Pancreas (tissue), 10 donors: ENCODE measurements at places on chromosomes 5 and 9. TPM values are rescaled to one million over a fixed set of nuclear protein-coding genes. Genes with fewer than 3 reads are reported as not detected.

GRCh38 chr5:160629003-160629402 lies 207.3 kb downstream of the PTTG1 start:
- no peak for DNase-seq

DNA sequence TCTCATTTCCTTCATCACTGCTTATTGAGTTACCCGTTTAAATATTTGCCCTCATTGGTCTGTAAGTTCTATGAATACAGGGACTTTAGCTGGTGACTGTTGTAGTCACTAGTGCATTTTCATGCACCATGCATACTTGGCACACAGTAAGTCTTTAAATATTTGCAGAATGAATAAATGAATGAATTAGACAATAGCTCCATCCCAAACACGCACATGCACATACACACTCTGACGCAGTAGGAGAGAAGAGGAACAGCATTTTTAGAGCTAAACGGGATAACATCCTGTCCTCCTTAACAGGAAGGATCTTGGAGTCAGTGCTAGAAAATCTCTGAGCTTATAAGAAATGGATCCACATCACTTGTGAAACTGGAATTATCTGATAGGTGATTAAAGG lies 447.7 kb downstream of the KIF4B start:
- DNase-seq: no peak

GRCh38 chr9:135948968-135949367 lies 12.2 kb downstream of the UBAC1 start:
- DNase-seq: no peak

DNA sequence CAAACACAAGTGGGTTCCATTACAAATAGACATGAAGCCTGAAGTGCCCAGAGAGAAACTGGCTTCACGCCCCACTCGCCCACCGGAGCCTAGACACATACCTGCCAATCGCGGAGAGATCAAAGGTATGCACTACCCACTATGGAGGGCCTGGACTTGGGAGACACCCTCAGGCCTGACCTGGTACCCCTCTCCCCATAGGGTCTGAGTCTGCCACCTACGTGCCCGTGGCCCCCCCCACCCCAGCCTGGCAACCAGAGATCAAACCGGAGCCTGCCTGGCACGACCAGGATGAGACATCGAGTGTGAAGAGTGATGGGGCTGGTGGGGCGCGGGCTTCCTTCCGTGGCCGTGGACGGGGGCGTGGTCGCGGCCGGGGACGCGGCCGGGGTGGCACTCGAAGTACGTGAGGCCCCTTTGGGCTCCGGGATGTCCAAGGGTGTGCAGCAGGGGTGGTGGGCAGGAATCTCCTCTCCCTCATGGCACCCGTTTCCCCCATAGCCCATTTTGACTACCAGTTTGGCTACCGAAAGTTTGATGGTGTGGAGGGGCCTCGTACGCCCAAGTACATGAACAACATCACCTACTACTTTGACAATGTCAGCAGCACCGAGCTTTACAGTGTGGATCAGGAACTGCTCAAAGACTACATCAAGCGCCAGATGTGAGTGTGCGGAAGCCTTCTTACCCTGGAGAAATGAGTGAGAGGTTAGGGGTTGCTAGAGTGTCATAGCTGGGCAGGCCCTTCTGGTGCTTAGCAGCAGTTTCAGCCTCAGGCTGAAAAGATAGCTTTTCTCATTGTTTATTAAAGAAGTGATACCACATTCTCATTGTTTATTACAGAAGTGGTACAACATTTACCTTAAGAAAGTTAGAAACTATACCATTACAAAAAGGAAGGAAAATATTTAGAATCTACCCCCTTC lies 38.7 kb downstream of the LARP1 start:
- no peak for DNase-seq

The PLAC8L1 gene
- 0.69 TPM for total RNA-seq

DNA sequence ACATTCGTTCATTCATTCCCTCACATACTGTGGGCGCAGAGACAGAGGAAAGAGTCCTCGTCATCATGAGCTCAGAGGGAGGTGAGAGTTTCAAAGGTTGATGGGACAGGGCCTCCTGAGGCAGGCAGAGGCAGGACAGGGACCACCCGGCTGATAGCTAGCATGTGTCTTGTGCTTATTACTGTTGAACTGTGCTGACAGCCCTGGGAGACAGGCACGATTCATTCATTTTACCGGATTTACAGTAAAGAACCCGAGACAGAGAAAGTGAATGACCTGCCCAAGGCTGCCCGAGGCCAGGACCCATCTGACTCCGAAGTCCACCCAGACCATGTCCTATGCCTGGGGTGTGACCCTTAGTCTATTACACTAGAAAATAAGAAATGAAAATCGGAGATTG lies 4.9 kb upstream of the FAM163B start:
- DNase-seq: no peak

The PCDHGA8 gene
- total RNA-seq: 0.72 TPM

The SHOC1 gene
- 0.09 TPM for total RNA-seq

The SPEF2 gene
- total RNA-seq: 6.4 TPM

- no peak for DNase-seq
These were observed 58.8 kb upstream of the ANGPTL2 start for GRCh38 chr9:127181315-127181580.

DNA sequence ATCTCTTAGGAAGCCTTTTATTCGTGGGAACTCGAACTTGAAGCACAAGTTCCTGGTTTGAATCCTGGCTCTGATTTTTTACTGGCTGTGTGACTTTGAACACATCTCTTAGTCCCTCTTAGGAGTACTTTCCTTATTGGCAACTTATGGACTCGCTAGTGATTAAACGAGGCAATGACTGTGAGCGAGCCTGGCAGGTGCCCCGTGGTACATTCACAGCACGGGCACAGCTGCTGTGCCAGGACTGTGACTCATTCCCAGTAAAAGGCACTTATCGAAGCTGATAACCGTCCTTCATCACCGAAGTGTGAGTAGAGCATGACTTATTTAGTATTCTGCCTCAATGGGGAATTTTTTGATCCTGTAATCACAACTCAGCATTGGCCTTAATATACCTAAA lies 22.7 kb downstream of the CFAP90 start:
- peak; percentile 52 for DNase-seq

GRCh38 chr5:353612-354580 lies 32.4 kb downstream of the AHRR start:
- no peak for DNase-seq

- DNase-seq: no peak
These were observed 86.7 kb upstream of the SPATA31C2 start for GRCh38 chr9:88224938-88225337.

GRCh38 chr5:175652741-175653663 lies 4.9 kb upstream of the HRH2 start:
- DNase-seq: no peak

- peak; percentile 90 for DNase-seq
These were observed 13.0 kb downstream of the CXXC5 start for GRCh38 chr5:139660923-139661814.

The GLIPR2 gene
- total RNA-seq: 10.0 TPM

DNA sequence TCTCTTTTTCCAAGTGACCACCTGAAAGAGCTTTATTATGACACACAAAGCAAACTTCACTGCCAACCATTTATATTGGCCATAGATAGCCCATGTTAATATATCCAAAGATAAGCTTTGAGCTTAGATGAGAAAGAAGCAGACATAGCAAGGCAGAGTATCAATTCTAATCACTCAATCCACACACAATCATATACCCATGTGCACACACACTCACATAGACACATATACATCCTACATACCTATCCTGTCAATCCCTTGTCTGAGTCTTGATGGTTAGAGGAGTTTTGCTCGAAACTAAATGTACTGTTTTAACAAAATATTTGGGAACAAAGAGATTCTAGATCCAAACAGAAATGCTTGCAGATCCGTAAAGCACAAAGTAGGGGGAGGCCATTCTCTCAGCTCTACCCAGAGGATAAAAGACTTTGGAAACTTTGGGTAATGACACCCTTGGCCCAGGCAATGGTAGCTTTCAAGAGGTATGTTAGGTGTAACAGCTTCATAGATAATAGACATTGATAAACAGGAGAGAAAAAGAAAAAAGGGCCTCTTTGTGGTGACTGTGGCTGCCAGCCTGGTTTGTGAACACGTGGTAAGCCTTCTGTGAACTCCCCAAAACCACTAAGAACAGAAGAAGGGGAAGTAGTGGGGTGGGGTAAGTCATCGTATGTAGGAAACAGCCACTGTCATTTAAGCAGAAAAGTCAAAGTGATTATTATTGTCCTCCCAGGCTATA lies 121.6 kb downstream of the TLR4 start:
- peak; percentile 14 for DNase-seq

DNA sequence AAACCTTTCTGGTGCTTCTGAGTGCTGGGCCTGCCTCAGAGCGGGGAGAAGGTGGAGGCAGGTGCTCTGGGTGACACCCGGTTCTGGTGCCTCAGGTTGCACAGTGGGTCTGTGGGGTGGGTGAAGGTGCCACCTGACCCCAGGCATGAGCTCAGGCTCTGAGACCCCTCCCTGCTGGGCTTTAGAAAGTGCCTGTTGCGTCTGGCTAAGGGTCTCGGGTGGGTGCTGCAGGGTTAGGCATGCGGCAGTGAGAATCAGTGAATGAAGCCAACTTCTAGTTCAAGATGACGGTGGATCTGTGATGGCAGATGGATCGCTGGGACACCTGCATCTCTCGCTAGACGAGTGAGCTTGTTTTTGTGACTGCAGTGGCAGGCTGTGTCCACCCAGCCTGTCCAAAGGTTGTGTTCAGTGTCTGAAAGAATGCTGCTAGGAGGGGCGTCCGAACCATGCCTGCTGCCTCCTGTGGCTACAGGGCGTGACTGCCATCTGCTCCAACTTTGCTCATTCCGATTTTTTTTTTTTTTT lies 5.0 kb downstream of the SQSTM1 start:
- DNase-seq: no peak

The ANXA2R gene
- 0.90 TPM for total RNA-seq

DNA sequence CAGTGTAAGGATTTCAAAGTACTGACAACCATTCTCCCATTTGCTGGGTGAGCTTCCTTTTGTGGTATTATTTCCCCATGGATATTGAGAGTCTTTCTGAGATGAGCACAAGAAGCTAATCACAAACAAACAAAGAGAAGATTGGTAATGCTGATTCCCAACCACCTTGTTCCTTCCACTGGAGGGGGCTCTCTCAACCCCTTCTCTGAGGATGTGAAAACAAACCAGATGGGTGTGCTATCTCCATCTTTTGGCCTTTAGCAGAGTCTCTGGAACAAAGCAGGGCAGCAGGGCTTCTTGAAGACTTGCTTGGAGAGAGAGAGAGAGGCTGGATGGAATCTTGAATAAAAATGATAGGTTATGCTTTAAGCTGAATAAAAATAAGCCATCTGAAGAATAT lies 576.7 kb upstream of the ZNF462 start:
- no peak for DNase-seq

The KIF20A gene
- total RNA-seq: 0.25 TPM

DNA sequence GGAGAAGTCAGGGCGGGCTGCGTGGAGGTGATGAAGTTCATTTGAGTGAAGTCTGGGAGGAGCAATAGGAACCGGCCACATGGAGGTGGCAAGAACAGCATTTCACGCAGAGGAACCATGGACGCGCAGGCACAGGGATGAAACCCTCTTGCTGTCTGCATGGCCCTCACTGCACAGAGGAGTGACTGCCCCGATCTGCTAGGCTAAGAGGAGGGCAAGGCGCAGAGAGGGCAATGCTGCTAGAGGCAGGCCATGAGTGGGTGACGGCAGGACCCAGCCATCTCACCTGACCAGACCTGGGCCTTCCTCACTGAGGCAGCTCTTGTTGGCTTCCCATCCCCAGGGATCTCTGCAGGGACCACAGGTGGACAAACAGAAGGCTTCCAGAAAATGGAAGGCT lies 90.3 kb downstream of the BARX1 start:
- DNase-seq: no peak

The RPP25L gene
- total RNA-seq: 9.9 TPM

GRCh38 chr5:54669845-54670244 lies 152.3 kb downstream of the SNX18 start:
- no peak for DNase-seq

The ZNF454 gene
- 0.85 TPM for total RNA-seq

DNA sequence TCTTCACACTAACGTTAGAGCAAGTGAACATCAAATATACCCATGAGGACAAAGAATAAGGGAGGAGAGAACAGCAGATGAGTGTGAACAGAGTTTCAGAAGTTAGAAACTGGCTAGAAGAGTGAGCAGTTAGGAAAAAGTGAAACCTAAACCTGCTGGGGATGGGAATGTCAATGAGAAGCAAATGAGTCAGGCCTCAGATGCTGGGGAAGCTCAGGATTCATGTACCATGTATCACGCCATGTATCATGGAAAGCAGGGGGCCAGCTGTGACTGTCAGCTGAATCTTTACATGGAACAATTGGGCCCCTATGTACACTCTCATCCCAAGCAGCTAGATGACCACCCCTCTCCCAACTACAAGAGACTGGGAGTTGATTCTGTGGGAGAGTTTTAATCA lies 16.2 kb downstream of the GDF9 start:
- DNase-seq: no peak

- no peak for DNase-seq
These were observed 67.7 kb downstream of the PRDM6 start for GRCh38 chr5:123156577-123157296.

DNA sequence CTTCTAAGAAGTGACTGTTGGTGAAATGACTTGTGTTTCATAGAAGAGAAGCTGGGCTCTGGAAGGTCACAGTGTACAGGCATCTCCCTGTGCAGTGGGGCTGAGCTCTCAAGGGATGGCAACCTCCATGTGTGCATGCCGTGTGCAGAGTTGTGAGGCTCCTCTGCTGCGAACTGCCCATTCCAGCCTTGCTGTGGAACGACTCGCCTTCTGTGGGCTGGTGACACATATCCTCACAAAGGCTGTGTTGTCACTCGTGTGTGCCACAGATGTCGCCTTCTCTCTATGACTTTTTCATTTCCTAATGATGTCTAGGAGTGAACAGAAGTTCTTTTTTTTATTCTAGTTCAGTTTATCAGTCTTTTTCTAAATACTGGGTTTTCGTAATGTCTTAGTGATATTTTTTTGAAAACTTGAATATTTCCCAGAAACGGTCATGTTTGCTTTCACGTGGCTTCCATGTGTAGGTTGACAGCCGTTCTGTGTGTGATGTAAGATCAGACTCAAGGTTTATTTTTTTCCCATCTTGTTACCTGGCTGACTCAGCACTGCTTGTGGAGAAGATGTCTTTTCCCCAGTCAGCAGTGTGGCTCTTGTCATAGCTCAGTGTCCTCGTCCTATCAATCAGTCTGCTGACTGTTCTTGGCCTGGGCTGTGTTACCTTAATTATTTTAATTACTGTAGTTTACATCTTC lies 57.3 kb upstream of the CACNA1B start:
- DNase-seq: no peak

DNA sequence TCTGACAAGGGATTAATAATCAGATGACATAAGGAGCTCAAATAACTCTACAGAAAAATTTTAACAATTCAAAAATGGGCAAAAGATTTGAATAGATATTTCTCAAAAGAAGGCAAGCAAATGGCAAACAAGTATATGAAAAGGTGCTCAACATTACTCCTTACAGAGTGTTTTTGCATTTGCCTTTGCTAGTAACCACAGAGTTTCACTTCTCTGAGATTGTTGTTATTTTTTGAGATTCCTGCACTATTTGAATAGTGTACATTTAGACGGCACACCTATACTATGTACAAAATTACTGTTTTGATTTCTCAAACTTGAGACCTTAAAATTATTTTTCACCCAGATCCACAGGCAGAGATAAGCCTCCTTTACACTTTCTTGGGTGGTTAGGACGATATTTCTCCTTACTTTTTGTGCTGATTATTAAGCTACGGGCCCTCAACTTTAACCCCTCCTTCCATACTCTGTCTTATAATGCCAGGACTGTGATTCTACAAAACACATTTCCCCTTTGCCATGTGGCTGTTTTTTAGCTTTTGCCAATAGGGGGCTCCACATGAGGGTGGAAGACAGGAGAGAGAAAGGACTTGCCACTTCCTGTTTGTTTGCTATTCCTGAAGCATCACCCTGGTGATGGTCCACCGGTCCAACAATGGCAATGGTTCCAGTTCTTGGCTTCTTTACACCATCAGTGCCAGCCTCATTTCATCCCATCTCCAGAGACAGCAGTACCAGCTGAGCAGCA lies 65.0 kb upstream of the DAP start:
- DNase-seq: no peak
